IMR-90 (cell line): ENCODE measurements at places on chromosomes 4 and X. TPM values are rescaled to one million over a fixed set of nuclear protein-coding genes. Genes with fewer than 3 reads are reported as not detected.

FAM199X gene
- 2.8 and 4.0 TPM in 2 replicates for polyA plus RNA-seq

TMPRSS11B gene
- polyA plus RNA-seq, result not detected in 2 replicates

CD38 gene
- not detected in 2 replicates for polyA plus RNA-seq

MCF2 gene
- polyA plus RNA-seq, result 0.07 TPM in 1 of 2 replicates, not detected in the other

XAGE1B gene
- polyA plus RNA-seq, result not detected in 2 replicates

TLR7 gene
- not detected in 2 replicates for polyA plus RNA-seq

CDS1 gene
- 0.02 TPM in 1 of 2 replicates, not detected in the other for polyA plus RNA-seq

GRCh38 chrX:75784680-75785491 lies at the start of gene MAGEE2:
TSS of gene MAGEE2 (minus strand) at chrX:75785254. CDS start at chrX:75785051, 203 bp downstream.
- no peak for DNase-seq

GRCh38 chr4:141730805-141731204 lies 94.4 kb downstream of the IL15 start:
- peak; percentile 30 for DNase-seq

GRCh38 chr4:1208970-1209704 lies 36.8 kb upstream of the SPON2 start:
- peak; percentile 33 for DNase-seq

- no peak for DNase-seq
These were observed 21.1 kb upstream of the MAP7D3 start for GRCh38 chrX:136272325-136272724.

DNA sequence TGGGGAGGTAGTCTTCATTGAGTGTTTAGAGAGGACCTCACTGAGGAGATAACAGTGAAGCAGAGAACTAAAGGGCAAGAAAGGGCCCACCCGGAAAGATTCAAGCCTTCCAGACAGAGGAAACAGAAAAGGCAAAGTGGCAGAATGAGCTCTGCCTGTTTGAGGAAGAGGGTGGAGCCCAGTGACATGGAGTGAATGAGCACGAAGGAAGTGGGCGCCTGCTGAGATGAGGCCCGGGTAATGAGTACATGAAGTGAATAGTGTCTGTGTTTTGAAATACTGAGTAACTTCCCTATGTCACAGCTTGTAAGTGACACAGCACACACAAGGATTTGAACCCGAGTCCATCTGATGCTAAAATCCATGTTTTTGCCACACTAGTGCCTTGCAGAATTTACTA lies 32.5 kb upstream of the TLR2 start:
- DNase-seq, result no peak

- DNase-seq, result no peak
These were observed 81.0 kb downstream of the SORBS2 start for GRCh38 chr4:185730849-185731608.

GRCh38 chrX:10240918-10241317 lies 84.1 kb downstream of the CLCN4 start:
- DNase-seq, result peak; percentile 94

DNA sequence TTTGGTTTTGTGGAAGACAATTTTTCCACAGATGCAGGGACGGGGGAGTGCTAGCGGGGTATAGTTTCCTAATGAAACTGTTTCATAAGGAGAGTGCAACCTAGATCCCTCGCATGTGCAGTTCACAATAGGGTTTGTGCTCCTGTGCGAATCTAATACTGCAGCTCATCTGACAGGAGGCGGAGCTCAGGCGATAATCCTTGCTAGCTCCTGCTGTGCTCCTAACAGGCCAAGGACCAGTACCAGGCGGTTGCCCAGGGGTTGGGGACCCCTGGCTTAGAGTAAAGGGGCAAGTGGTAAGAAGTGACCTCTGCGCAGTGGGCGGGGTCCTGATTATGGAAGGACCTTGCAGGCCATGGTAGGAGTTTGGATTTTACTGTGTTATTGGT lies 3.8 kb downstream of the SCML1 start:
- DNase-seq, result no peak
